GM20000 (cell line): ENCODE measurements at places on chromosomes 3 and 15.

GRCh38 chr3:122247825-122248185 lies 64.3 kb downstream of the CASR start:
- no peak for DNase-seq

DNA sequence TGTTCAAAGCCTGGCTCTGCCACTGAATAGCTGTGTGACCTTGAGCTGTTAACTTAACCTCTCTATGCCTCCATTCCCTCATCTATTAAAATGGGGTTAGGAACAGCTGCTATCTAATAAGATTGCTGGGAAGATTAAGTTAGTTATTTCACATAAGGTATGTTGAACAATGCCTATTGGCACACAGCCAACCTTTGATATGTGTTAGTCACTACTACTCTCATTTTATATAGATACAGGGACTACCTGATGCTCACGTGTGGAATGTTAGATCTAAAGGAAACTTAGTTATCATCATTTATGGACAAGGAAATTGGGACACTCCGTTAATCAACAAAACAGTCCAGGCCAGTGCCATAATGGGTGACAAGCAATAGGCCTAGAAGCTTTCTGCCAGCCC lies 332.4 kb upstream of the PPP2R3A start:
- no peak for DNase-seq

- no peak for DNase-seq
Observed at GRCh38 chr3:38109580-38110313, 27.2 kb downstream of the ACAA1 start.

DNA sequence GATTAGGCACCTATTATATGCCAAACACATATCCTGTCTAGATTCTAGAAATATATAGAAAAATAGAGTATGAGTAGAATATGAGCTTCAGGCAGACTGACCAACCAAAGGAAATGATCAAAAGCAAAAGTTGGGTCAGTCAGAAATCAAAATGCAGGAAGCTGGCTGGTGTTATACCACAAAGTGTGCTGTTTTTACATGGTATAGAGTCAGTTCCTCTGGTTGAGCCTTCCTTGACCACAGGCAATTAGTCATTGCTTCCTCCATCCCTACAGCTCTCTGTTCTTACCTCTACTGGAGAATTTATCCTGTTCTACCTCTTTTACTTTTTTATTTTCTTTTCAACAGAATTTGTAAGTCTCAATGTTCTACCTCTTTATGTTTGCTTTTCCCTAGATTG lies 149.8 kb downstream of the TMCO5A start:
- DNase-seq: peak; percentile 22

DNA sequence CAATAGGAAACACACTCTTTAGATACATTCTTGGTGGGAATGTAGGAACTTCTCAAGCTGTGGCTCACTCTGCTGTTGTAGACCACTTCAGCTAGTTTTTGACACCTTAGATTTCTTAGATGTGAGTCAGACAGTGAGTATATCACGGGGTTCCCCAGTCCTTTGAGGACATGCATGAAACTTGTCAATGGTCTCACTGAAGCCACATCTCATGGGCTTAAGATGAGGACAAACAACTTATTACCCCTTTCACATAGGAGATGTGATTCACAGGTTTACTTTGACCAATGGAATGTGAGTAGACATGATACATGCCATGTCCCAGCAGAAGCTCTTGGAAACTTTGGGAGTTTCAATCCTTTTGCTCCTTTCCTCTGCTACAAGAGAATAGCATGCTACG lies 325.5 kb downstream of the CHST2 start:
- DNase-seq: peak; percentile 50

- DNase-seq: no peak
Observed at GRCh38 chr3:177960722-177961121, 575.5 kb upstream of the KCNMB2 start.

- peak; percentile 17 for DNase-seq
Observed at GRCh38 chr15:56537881-56538280, 72.9 kb upstream of the MNS1 start.

- no peak for DNase-seq
Observed at GRCh38 chr3:186571644-186572013, 1.1 kb downstream of the DNAJB11 start.

GRCh38 chr3:168417016-168417415 lies 321.3 kb upstream of the GOLIM4 start:
- DNase-seq: no peak

DNA sequence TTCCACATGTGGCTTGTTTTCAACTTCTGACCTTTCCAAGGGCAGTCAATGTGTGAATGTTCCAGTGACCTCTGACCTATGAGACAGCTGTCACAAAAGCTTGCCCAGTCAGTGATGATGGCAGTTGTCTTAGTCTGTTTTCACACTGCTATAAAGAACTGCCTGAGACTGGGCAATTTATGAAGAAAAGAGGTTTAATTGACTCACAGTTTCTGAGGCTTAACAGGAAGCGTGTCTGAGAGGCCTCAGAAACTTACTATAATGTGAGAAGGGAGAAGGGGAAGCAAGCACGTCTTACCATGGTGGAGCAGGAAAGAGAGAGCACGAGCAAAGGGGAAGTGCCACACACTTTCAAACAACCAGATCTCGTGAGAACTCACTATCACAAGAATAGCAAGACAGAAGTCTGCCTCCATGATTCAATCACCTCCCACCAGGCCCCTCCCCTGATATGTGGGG lies 95.6 kb downstream of the ECT2 start:
- DNase-seq: no peak

- no peak for DNase-seq
Observed at GRCh38 chr15:31078471-31078870, 23.1 kb downstream of the TRPM1 start.

DNA sequence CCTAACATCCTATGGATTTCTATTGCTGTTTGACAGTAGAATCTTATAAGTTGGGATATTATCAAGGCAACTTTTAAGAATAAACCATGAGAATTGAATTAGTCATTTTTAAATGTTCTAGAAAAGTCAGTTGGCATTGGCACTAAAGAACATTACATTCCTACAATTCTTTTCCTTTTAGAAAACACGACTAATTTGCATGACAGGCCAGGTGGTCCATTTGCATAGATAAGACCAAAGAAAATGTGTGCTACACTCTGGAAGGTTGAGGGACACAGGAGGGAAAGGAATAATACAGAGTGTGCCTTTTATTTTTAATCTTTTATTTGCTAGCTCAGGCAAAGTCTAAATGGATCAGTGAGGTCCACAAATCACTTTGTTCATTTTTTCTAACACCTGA lies 962.3 kb downstream of the EPHA3 start:
- DNase-seq: no peak

DNA sequence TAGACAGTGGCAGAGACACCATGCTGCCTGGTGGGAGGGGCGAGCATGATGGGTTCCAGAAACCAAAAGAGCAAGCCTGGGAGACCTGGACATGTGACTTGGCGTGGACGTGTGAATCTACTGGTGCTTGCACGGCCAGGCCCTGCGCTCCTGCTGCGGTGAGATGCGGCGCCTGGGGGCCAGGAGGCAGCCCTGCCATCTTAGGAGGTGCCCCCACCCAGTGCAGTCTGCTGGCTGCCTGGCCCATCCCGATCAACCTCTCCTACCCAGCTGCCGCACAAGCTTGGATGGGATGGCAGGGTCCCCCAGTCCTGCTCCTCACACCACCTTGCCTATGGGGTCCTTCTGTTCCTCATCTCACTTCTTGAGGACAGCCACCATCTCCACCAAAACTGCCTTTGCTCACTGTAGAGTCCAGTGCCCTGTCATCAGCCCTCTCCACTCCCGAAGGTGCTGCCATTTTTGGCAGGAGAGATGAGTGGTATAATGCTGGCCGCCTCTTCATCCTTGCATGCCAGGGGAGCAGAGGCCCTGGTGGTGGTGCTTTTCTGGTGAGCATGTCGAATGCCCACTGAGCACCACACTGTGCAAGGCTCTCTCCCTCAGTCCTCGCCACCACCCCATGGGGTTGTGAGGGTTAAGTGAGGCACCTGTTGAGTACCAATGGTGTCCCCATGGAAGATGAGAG lies 3.1 kb upstream of the ABTB1 start:
- DNase-seq: no peak

DNA sequence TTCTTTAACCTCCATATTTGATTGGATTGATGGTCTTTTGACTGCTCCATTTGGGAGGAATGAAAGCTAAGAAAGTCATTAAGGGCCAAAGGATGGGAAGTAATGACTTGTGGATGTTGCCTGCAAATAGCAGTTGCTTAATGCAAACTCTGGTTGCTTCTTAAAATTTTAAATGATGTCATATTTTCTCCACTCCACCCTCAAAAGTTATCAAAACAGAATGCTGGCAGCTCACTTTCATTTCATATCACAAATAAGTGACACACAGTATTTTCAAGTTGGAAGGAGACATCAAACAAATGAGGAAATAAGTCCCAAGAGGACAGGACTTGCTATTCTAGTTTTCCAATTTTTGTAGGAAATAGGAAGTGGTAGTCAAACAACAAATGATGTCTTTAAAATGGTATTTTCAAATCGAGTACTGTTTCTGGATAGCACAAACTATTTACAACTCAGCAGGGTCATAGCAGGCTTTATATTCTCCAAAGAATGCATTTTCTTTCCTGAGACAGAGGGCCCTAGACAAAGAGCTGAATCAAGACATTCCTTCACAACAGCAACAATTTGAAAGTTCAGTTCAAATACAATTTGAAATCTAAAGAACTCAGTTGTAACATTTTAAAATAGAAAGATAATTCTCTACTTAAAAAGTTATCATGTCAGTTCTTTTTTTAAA lies 165.1 kb upstream of the UBE2E1 start:
- DNase-seq: no peak

DNA sequence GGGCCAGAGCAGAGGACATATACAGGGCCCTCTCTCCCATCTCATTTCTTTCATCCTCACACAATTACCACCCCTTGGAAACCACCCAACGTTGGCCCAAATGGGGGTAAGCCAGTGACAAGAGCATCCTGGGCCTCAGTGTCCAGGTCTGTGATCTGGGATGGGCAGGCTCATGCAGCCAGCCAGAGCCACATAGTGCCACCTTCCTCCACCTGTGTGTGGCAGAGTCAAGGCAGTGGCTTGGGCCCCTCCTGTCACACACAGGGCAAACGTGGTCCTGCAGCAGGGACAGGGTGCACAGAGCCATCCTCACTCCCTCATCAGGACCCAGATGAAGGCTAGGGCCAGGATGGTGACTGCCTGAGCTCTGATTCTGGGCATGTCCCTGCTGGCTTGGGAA lies 2.3 kb upstream of the MYL3 start:
- no peak for DNase-seq

DNA sequence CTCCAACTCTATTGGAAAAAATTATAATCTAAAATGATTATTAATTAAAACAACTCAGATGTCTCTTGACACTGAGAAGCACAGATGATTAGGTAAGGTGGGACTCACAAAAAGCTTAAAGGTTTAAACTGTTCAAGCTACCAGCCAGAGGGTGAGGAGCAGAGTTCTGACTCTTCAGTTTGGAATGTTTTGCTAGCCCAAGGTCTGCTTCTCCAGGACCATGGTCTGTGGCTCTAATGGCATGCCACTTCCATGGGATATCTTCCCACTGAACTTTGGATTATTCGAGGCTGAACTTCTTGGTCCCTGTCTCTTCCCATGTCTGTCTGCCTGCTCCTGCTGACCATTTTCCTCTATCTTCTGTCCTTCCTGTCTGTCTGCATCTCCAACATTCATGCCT lies 49.2 kb downstream of the CACNA2D3 start:
- no peak for DNase-seq

GRCh38 chr15:25407950-25408349 lies 30.9 kb downstream of the UBE3A start:
- DNase-seq: no peak

GRCh38 chr15:68025835-68026424 lies 28.2 kb upstream of the PIAS1 start:
- DNase-seq: no peak

DNA sequence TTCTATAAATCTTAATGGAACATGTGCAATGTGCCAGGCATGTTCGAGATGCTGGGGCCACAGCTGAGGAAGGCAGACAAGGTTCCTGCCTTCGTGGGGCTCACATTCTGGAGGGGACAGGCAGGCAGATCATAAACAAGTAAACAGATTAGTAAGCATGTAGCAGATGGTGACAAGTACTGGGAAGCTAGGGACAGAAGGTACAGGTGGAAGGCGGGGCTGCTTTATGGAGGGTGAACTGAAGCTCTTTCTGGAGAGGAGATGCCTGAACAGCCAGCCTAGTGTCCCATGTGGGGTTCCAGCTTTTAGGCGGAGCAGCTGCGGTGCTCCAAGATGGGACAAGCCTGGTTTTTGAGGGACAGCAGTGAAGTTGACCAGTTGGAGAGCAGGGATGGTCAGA lies 74.7 kb upstream of the SNRK start:
- no peak for DNase-seq

- DNase-seq: peak; percentile 78
Observed at GRCh38 chr15:69979262-69979661, 118.5 kb downstream of the TLE3 start.

DNA sequence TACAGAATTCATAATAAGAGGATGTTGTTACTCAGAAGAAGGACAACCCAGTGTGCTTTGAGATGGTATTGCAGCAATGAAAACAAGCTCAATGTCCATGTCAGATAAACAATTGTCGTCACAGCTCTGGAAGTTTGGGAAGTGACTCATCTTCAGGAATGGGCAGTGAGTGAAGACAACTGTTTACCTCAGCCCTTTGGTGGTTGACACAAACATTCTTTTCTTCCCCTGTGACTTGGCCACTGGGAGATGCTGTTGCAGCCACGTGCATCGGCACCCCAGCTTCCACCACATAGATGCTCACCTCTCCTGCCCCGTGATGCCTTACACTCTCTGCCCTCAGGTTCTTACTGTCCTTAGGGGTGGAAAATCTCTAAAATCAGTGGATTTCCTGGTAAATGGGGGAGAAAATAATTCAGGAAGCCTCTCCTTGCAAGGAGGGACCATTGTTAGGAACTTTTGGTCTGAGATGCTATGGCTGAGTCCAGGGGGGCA lies 114.1 kb upstream of the GALNT15 start:
- DNase-seq: no peak

DNA sequence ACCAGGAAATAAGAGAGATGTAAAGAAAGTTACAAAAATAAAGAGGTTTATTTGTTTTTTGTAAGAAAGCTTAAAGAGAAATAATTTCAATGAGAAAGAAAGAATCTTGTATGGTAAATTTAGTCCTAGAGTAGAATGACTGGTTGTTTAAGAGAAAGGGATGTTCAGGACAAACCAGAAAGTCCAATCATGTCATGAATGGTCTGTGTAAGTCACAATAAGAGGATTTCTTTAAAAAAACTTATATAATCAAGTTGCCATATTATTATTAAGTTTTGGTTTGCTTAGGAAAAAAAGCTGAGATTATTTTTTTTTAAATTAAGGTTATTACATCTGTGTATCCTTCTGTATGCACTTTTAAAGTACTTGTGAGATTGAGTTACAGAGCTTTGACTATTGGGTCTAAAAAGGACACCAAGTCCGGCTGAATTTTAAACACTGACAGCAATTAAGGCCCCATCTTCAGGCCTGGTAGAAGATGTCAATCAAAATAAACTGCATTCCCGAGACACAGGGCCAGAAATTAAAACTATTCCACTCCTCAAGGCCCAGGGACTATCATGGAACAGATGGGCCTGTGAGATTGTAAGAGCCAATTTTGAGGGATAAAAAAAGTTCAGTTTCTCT lies 12.2 kb downstream of the ERICH6 start:
- no peak for DNase-seq

DNA sequence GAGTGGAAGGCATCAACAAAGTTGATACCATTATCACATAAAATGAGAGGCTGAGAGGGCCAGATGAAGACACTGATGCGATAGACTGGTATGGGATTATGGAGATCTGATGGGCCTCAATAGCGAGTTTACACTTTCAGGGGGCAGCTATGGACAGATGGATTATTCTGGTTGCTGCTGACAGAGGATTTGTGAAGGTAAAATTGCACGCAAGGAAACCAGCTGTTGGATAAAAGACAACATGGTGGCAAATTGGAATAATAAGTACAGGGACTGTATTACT lies 203.9 kb downstream of the MBNL1 start:
- DNase-seq: no peak
